ENCODE measurements at places on chromosomes 1 and 21. TPM values are rescaled to one million over a fixed set of nuclear protein-coding genes. Genes with fewer than 3 reads are reported as not detected.
A peak's percentile ranks its signal among the peaks of the same experiment; 100 is the strongest.

DNA sequence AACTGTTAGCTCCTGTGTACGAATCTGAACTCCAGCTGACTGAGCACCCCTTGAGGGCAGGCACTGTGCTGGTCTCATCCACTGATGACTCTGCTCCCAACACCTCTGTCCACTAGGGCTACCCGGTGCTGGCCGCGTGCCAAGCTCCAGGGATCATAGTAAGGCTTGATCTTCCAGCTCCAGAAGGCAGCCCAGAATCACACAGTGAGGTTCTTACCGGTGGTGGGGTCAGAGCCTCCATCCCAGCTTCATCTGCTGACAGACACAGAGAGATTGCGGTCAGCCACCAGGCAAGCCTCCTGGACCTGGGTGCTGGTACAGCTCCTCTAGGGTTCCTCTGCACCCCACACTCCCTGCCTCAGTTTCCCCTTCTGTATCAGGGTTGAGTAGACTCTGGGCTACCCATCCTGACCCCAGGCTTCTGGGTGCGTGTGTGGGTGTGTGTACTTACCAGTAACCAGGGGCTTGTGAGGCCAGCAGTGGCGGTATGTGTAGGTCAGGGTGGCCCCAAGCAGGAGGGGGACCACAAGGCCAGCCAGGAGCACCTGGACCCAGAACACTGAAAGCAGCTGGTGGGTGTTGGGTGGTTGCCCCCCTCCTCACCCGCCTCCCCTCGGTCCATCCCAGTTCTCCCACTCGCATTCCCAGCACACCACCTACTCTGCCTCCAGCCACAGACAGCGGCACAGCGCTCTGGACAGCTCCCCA, 3.4 kb downstream of the TNFRSF25 start:
- DNase-seq = no peak

DNA sequence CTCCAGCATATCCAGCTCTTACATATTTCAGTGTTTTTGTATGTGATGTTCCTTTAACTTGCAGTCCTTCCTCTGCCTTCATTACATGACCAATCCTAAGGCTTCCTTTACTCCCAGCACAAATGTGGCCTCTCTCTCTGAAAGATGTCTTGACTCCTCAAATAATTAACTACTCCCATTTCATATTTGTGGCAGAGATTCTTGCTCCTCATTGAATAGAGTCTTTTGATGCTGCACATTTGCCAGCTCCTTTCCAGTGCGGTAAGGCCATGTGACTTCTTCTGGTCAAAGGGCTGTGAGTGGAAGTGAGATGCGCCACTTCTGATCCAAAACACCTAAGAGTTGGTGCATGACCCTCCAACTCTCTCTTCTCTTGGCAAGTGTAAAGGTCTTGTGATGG, 19.1 kb upstream of the LAMC1 start:
- DNase-seq = no peak

DNA sequence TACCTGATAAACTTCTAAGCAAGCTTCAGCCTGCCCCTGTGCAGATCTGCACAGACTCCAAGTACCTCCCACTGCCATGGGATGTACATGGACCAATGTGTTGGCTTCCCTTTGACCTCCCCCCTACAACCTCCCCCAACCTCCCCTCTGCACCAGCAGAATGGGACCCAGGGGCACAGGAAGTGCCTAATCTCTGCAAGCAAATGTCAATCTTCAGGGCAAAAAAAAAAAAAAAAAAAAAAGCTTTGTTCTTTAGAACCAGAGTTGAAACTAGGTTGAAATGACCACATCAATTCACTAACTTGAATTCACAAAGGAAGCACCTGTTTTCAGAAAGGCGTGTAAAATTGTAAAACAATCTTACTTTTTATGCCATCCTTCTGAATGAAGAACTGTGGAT, 53.9 kb upstream of the TIAM1 start:
- DNase-seq = peak; percentile 66

DNA sequence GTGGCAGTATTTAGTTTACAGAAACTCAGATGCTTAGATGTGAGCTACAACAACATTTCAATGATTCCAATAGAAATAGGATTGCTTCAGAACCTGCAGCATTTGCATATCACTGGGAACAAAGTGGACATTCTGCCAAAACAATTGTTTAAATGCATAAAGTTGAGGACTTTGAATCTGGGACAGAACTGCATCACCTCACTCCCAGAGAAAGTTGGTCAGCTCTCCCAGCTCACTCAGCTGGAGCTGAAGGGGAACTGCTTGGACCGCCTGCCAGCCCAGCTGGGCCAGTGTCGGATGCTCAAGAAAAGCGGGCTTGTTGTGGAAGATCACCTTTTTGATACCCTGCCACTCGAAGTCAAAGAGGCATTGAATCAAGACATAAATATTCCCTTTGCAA, 59.7 kb upstream of the ZNF326 start:
- no peak for DNase-seq

DNA sequence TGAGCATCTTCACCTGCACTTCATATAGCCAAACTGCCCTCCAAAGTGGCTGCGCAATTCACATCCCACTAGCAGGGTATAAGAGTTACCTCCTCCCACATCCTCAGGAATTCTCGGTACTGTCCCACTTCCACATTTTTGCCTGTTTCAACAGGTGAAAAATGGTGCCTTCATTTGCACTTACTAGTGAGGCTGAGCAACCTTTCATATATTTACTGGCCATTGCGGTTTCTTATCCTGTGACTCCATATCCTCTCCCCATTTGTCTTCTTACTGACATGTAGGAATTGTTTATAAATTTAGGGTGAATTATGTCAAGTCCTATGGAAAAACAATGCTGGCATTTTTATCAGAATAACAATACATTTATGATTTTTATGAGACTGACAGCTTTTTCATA, 61.9 kb downstream of the NIBAN1 start:
- no peak for DNase-seq

ACKR1 gene
- not detected for total RNA-seq

IKBKE gene
- 85.1 TPM for total RNA-seq

All from activated CD4-positive, alpha-beta T cell treated with anti-CD3 and anti-CD28 coated beads, Interleukin-2, amount 10 ng/mL, durations not matched to agents 7 days and 5 days (primary cell).